BE2C (cell line): ENCODE measurements at places on chromosomes 7 and 10.

- no peak for DNase-seq
Observed at GRCh38 chr7:117780832-117781231, 92.4 kb downstream of the CTTNBP2 start.

- no peak for DNase-seq
Observed at GRCh38 chr7:97868788-97869187, 3.4 kb downstream of the ASNS start.

DNA sequence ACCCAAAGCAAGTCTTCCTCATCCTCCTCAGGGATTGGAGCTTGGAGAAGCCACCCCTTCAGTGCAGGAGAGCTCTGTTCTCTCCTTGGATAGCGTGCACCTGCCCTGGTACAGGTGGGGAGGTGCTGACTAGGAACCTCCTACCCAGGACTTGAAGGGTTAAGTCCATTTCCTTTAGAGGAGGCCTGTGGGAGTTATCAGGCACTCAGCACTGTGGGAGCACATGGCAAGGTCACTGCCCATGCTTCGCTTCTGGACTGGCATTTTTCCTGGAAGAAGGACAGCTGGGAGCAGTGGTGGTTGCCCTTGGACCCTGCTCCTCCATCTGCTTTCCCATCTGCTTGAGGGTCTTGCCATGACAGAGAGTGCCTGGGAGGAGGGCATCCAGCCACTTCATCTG is 142.8 kb downstream of the CXCL12 start:
- DNase-seq = no peak

GRCh38 chr10:49534670-49535381 is 4.1 kb downstream of the ERCC6 start:
- DNase-seq = no peak

GRCh38 chr10:48187713-48188485 is 86.6 kb downstream of the FRMPD2 start:
- DNase-seq = no peak

- DNase-seq = no peak
Observed at GRCh38 chr7:105228555-105228954, 160.2 kb downstream of the SRPK2 start.

GRCh38 chr10:97378933-97379921 is 21.9 kb downstream of the RRP12 start:
- DNase-seq = no peak

DNA sequence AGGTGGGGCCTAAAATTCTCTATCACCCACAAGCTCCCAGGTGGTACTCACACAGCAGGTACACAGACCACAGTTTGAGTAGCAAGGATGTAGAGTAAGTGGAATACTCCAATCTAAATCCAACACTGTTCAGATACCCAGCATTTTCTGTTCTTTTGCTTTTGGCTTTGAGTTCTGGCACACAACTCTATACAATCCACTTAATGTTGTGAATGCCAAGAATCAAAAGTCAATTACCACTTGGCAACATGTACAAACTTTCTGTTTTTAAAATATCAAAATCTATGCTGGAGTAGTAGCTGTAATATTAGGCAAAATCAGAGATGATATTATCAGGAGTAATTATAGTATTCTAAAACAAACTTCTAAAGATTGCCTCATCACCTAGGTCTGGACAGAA is 133.4 kb upstream of the LRRTM3 start:
- no peak for DNase-seq

DNA sequence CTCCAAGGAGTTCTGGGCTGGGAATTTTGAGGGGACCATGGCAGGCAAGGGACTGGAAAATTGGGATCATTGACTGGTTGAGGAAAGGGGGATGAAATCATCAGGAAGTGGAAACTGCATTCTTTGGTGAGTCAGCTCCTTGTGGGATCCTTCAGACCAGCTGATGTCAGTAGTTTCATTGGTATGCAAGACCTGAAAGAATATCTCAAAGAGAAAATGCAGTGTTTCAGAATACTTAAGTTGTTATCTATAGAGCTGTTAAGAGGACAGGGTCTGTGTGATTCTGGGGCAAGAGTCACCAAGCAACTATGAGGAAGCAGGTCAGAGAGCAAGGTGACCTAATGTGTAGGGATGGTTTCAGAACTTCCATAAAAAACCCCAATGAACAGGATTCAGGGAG is 595.9 kb upstream of the AUTS2 start:
- DNase-seq = no peak
